Body of pancreas (tissue), 4 donors: ENCODE measurements at places on chromosomes 6 and 20. TPM values are rescaled to one million over a fixed set of nuclear protein-coding genes. Genes with fewer than 3 reads are reported as not detected.

Gene HCK
- total RNA-seq = 4.3 TPM

Gene HLA-DQB1
- total RNA-seq = 0.78 TPM

Gene OR2H1
- not detected for total RNA-seq

Gene FAM209B
- not detected for total RNA-seq

Gene HRH3
- total RNA-seq = 0.33 TPM

Gene MOXD1
- 0.66 TPM for total RNA-seq

Gene UBE2C
- total RNA-seq = not detected

Gene ALDH8A1
- total RNA-seq = 0.26 TPM

Gene PCSK2
- 3.3 TPM for total RNA-seq

Gene BMP5
- total RNA-seq = 0.99 TPM
